MG63 (cell line): ENCODE measurements at places on chromosomes 12 and 14. TPM values are rescaled to one million over a fixed set of nuclear protein-coding genes. Genes with fewer than 3 reads are reported as not detected.

Gene CFAP54
- not detected in 2 replicates for total RNA-seq

Gene RFX4
- not detected in 2 replicates for total RNA-seq

Gene KITLG
- total RNA-seq = 16.7 and 23.4 TPM in 2 replicates

Gene LRIG3
- total RNA-seq = 20.9 and 28.5 TPM in 2 replicates

Gene KLRC4
- not detected in 2 replicates for total RNA-seq

Gene KIF21A
- 11.1 and 11.8 TPM in 2 replicates for total RNA-seq

Gene TAS2R43
- not detected in 2 replicates for total RNA-seq

Gene KRT85
- not detected in 2 replicates for total RNA-seq

Gene CHURC1
- 12.3 and 15.7 TPM in 2 replicates for total RNA-seq

Gene CAND1
- 53.1 and 59.3 TPM in 2 replicates for total RNA-seq

Gene DIO2
- 0.53 TPM in 1 of 2 replicates, not detected in the other for total RNA-seq

Gene RNFT2
- total RNA-seq = 1.1 and 1.2 TPM in 2 replicates

Gene NINJ2
- 3.1 TPM in 1 of 2 replicates, not detected in the other for total RNA-seq

Gene LIN7A
- 10.9 and 20.1 TPM in 2 replicates for total RNA-seq

Gene DLST
- total RNA-seq = 38.7 and 52.6 TPM in 2 replicates

Gene GPR68
- total RNA-seq = 2.0 and 3.9 TPM in 2 replicates
